Activated CD4-positive, CD25-positive, alpha-beta regulatory T cell (primary cell): ENCODE measurements at places on chromosomes 7 and 10.

DNA sequence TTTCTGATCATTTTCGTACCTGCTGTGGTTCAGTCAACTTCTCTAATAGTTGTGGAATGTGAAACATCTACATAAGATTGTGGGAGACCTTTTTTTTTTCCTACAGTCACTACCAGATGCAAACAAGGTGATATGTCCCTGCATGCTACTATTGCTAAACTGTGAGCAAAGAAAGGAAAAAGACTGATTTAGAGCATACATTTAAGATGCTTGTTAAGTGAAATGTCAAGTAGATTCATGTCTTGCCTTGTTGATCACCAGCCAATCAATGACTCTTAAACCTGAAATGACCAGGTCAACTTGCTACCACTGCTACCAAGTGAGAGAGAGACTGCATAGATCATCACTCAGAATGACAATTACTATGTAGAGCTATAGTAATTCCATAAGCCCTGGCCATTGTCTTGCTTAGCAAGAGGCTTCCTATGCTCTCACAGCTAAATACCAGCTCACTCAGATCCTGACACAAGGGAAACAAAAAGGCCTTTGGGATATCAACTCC is 84.3 kb upstream of the SKAP2 start:
- no peak for DNase-seq

GRCh38 chr7:101151908-101152651 is 2.2 kb upstream of the AP1S1 start:
- DNase-seq: no peak

DNA sequence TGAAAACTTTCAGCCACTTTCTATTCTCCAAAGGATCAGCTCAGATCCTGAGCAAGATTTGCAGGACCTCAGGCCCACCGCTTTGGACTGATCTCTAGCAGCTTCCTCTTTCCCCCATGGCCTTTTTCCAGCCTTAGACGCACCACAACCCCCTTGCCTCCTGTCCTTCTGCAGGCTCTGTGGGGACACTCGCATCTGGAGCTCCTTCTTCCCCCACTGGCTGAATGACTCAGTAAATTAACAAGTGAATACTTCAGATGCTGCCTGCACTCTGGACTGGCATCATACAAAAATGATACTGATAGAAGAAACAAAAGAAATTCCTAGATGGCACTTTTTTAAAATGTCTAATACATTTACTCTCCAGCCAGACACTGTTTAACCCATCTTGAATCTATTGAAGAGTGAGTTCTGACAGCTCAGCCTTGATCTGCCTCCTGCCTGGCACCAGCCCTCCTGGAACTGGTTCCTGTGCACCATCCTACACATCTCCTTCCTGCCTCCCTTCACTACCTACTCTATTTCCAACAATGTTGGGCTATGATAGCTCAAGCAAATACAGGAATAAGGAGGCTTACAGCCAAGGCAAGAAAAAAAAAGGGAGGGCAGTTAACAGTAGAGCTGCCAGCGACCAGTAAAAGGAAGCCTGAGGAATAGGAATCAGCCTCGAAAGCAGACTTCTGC is 3.3 kb downstream of the FRMPD2 start:
- no peak for DNase-seq

GRCh38 chr10:27513451-27514191 is 9.5 kb downstream of the RAB18 start:
- DNase-seq: no peak

DNA sequence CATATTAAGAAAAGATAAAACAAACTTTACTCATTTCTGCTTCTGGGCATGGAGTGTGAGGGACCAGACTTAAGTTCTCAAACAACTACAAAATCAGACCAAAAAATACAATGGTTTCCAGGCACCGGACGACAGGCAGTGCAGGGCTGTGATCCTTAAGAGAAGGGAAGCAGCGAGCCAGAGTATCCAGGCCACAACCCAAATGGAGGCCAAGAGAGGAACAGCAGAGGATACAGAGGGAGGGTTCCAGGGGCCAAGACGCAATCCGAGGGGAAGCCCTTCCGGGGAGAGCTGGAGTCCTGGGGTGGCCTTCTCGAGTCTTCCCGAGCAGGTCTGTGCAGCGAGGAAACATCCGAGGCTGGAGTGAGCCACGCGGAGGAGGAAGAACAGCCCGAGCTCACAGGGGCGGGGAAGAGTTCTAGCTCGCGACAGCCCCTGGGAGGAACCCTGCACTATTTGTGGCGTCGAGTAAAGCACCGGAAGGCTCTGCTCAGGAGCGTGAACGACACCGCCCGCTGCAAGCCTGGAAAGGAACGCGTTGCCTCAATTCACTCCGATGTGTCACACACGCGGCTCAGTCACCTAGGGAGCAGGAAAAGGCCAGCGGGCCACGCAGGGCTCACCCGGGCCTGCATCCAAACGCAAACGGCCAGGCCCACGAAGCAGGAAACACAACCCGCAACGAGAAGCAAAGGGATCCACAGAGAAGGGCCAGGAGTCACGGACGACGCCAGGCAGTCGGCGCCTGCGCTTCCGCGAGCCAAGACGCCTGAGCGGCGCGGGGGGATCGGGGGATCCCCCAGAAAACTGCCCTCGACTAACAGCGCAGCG is 933 bp upstream of the RNF32 start:
- DNase-seq: no peak

GRCh38 chr7:137981668-137982067 is 20.2 kb downstream of the CREB3L2 start:
- DNase-seq: no peak

DNA sequence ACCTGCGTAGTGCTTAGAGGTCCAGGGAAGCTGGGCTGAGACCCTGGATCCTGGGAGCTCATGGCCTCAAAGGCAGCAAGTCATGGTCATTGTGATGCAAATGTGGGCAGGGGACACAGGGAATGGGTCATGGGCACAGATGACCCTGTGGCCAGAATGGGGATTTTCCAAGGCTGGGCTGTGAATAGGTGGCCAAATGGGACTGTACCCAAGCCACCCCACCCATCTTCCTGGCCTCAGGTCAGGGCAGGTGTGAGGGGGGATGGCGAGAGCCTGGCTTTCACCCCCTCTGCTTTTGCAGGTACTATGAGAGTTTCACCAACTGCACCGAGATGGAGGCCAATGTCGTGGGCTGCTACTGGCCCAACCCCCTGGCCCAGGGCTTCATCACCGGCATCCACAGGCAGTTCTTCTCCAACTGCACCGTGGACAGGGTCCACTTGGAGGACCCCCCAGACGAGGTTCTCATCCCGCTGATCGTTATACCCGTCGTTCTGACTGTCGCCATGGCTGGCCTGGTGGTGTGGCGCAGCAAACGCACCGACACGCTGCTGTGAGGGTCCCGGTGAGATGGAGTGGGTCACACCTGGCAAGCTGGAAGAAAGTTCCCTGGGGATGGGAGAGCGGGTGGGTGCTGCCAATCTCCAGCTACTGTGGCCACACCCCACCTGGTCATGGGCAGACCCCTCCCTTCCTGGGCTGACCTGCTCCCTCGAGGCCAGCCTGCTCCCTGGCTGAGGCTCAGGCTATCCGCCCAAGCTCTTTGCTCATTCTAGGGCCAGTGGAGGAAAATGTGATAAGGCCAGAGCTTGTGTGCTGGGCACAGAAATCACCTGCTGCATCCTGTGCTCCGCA is 25.5 kb downstream of the RAMP3 start:
- DNase-seq: no peak

GRCh38 chr7:128082431-128082830 is 51.2 kb upstream of the LRRC4 start:
- DNase-seq: no peak

DNA sequence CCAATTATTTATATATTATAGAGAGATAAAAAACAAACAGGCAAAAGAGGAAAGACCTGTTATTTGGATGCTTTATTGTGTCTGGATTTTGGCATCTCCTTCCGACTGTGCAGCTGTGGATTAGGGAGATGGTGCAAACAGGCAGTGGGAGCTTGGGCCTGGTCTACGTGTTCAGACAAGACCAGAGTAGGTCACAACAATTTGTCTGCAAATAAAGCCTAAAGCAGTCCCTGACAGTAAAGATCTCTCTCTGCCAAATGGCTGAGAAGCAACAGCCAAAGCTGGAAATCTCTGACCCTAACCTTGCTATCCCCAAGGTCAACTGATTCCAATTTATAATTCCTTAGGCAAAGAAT is 82.0 kb downstream of the ABLIM1 start:
- no peak for DNase-seq

DNA sequence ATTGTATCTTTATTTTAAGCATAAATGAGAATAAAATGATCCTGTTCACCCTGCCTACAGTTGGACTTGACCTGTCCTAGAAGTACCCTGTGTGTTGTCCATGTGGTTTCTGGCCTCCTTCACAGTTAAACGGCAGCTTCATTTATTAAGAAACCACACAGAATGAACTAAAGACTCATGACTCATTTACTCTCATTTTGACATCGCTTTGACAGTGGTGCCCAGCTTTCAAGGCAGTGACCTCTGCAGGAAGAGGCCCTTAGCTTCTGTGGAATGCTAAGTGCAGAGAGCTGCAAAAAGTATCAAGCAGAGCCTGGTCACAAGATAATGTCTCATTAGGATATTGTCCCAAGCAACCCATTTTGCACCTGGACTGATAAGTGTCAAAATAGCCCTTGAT is 93.4 kb downstream of the AVL9 start:
- DNase-seq: no peak

DNA sequence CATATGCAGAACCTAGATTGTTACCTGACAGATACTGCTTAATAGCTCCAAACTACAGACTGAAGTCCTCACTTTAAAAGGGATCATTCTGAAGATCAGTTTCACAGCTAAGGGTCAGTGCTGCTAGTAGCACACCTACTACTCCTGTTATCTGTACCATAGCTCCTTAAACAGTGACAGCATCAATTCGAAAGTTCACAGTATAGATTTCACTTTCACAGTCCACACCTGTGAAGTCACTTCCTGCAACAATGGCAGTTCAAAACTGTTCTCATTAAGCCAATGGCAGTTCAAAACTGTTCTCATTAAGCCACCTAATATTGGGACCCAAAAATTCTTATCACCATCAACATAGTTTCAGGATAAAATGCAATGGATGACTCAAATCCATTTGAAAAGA is 10.7 kb upstream of the FHIP2A start:
- no peak for DNase-seq
